Kidney capillary endothelial cell (primary cell): ENCODE measurements at places on chromosomes 12 and 14.

GRCh38 chr14:76386944-76387782, 11.2 kb downstream of the ESRRB start:
- DNase-seq: peak; percentile 69

DNA sequence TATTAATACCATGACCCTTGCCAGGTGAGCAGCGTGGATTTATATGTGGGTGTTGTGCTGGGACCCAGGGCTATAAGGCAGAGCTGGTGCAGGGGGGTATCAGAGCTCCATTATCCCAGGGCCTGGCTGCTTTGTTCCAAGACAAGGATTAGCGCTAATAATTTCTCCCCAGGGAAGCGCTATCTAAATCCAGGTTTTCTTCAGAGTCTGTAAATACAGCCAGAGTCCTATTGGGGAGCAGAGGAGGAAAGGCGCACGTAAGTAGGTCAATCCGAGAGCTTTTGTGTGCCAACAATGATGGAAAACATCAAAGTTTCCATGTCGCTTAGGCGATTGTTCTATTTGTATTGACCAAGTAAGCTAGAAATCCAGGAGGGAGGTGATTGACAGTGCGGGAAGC, 1009.7 kb downstream of the VRK1 start:
- DNase-seq: no peak

DNA sequence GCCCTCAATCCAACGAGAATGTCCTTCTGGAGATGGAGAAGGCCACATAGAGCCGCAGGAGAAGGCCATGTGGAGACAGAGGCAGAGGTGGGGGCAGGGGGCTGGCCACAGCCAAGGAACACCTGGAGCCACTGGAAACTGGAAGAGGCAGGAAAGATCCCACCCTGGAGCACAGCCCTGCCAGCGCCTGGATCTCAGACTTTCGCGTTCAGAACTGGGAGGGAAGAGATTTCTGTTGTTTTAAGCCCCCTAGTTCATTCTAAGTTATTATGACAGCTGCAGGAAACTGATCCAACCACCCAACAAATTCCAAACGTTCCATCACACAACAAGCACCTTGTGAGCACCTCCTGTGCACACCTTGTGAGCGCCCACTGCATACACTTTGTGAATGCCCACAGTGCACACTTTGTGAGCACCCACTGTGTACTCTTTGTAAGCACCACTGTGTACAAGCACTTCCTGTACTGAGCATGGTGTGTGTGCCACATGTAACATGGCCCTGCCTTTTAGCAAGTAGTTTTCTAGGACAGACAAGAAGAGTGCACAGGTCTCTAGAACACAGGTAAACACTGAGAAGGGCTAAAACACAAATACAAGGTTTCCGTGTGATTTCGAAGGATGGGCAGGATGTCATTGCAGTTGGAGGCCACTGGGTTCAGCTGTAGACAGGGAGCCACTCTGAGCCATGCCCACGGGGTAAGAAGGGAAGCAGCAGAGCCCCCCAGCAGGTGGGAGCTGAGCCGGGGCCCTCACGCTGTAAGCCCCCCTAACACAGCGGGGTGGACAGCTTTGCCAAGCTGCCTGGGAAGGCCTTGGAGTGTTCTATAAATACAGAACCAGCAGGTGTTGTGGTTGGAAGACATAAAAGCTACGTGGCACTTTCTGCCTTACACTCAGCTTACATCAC, 15.4 kb downstream of the RIMBP2 start:
- DNase-seq: no peak

- no peak for DNase-seq
Measured at GRCh38 chr14:24062216-24062980, 9.0 kb upstream of the CPNE6 start.

- DNase-seq: no peak
Measured at GRCh38 chr12:113271853-113272561, 50.7 kb downstream of the TPCN1 start.
